ENCODE measurements at places on chromosomes 2 and 18.

DNA sequence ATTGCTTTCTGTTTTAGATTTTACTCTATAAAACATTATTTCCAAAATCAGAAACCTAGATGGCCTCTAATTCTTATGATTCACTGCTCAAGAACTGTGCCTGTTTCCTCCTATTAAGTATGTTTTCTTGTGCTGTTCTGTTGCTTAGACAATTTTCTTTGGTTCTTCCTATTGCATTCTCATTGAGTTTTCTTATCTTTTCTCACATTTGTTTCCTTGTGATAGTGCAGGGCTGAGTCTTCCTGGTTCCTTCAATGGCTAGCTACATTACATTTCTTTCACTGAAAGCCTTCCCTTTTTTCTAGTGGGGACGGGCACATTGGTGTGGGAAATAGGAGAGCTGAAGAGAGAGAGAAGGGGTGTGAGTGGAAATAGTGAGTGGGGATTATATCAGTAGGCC is 183.4 kb downstream of the CALCRL start:
- no peak for DNase-seq

- DNase-seq = no peak
Measured at GRCh38 chr2:3458396-3459184, 60.7 kb downstream of the ADI1 start.

- no peak for DNase-seq
Measured at GRCh38 chr2:121333834-121334558, 49.0 kb upstream of the TFCP2L1 start.

DNA sequence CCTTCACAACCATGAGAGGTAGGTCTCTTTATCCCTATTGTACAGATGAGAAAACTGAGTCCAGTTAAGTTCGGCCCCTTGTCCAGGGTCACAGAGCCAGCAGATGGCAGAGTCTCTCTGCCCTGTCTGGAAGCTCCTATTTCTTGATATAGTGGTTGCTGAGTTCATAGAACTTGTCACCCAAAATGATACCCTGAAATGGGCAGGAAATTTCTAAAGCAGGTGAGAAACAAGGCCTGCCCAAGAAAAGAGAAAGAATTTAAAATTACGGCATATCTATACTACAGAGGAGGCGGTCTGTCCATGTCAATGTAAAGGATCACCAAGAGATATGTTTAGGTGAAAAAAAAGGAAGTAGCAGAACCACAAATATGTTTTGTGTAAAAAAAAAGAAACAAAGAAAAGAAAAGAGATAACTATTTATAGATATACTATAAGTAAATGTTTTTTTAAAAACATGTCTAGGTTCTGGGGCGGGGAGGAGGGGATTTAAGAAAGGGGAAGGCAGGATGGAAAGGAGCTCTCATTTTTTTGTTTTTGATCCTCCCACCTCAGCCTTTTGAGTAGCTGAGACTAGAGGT is 39.8 kb downstream of the MYO7B start:
- DNase-seq = no peak

DNA sequence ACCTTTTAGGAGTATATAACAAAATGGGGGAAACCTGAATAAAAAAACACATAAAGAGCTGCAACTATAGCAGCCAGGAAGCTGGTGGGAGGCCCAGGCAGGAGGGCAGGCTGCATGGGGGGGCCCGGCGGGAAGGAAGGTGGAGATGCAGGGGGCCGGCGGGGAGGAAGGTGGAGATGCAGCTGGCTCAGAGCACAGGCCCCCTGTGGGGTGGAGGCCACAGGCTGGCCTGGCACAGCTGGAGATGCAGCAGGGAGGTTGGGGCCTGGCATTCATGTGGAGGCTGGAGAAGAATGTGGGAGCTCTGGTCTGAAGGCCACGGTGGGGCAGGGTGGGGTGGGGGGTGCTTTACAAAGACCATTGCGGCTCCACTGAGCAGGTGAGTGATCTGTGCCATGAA is 31.4 kb downstream of the FAM228A start:
- DNase-seq = no peak

- no peak for DNase-seq
Measured at GRCh38 chr2:833180-833579, 117.5 kb upstream of the SNTG2 start.

DNA sequence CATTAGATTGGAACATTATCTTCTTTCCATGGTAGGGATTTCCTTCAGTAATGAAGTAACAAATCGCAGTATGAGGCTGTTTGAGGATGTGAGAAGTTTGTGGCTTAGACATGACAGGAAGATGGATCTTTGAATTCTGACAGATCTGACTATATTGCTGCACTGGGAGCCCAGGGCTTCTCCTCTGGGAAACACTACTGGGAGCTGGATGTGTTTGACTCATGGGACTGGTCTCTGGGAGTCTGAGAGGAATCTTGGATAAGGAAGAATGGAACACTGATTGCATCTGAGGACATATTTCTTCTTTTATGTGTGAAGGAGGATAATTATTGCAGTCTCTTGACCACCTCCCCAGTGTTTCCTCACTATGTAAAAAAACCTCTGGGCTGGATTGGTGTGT is 77.2 kb upstream of the ST6GAL2 start:
- DNase-seq = no peak

DNA sequence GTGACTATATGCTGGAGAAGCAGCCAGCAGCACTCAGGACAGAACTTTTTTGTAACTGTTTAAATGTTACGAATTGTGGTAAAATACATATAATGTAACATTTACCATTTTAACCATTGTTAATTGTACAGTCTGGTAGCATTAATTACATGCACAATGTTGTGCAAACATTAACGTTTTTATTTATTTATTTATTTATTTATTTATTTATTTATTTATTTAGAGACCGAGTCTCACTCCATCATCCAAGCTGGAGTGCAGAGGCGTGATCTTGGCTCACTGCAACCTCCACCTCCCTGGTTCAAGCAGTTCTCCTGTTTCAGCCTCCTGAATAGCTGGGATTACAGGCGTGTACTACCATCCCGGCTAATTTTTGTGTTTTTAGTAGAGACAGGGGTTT is 88.7 kb upstream of the TEX51 start:
- DNase-seq = no peak

- DNase-seq = peak; percentile 43
Measured at GRCh38 chr2:184780944-184781343, 182.6 kb downstream of the ZNF804A start.

- DNase-seq = no peak
Measured at GRCh38 chr2:72915907-72916742, 1.2 kb upstream of the EMX1 start.

GRCh38 chr18:35095983-35096676 is 54.9 kb downstream of the MAPRE2 start:
- peak; percentile 66 for DNase-seq

- no peak for DNase-seq
Measured at GRCh38 chr2:15158100-15158499, 403.0 kb downstream of the NBAS start.

GRCh38 chr2:20231159-20231558 is 6.2 kb upstream of the SDC1 start:
- no peak for DNase-seq

GRCh38 chr18:7982216-7982615 is 415.1 kb downstream of the PTPRM start:
- peak; percentile 48 for DNase-seq

- DNase-seq = peak; percentile 4
Measured at GRCh38 chr18:34972765-34973414, 68.3 kb upstream of the MAPRE2 start.

DNA sequence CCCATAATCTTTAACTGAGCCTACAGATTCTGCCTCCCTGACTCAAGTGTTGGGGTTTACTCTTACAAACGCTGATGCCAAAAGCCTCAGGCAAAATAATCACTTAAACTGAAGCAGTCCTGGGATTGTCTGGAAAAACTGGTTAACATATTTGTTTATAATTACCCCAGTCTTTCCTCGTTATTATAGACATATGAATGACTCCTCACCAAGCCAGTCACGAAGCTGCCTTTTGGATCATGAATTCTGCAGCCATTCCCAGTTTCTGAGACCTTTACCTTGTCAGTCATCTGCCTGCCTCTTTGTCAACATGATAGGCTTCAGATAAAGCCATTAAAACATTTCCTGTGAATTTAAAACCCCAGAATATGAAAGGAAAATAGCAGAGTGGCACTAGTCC is 46.4 kb downstream of the MREG start:
- DNase-seq = peak; percentile 41

GRCh38 chr2:16614314-16614860 is 51.2 kb downstream of the CYRIA start:
- no peak for DNase-seq

- no peak for DNase-seq
Measured at GRCh38 chr2:68829749-68830148, 41.4 kb downstream of the BMP10 start.

- DNase-seq = peak; percentile 34
Measured at GRCh38 chr18:31741097-31741735, 19.5 kb downstream of the SLC25A52 start.

- no peak for DNase-seq
Measured at GRCh38 chr18:58895385-58895784, 30.7 kb downstream of the ZNF532 start.

- DNase-seq = no peak
Measured at GRCh38 chr2:14942987-14943386, 310.5 kb downstream of the LRATD1 start.

DNA sequence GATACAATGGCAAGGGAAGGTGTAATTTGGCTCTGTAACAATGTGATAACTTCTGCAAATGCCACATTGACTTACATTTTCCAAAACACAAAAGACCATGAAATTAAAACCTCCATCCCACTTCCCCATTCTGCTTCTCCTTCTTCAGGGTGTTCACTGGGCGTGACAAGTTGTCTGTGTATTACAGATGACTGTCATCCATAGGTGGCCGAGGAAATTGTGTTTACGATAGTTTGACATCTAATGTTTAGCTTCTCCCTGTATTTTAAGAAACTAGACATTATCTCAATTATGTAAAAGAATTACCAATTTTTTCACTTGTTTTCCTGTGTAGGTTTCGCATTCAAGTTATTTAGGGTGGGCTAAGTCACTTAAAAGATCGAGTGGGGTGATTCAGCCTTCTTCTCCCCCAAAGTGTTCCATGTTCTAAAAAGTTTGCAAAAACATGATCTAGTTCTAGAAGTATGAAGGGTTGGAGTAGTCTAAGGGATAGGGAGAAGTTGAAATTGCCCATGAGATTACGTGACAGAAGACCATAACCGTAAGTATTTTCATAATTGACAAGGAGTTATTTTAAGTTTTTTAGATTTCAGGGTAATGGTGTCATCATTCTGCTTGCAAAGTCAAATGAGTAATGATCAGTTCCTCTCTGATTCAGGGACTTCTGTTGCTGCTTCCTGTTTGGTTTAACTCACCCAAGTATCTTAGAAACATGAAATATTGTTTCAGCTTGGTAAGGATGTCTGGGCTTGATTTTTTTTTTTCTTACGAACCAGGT is 25.2 kb upstream of the CYTIP start:
- peak; percentile 81 for DNase-seq

- DNase-seq = no peak
Measured at GRCh38 chr2:206561962-206562361, 80.3 kb upstream of the FAM237A start.

Data from ELR (cell line).